ENCODE measurements at places on chromosomes 2 and 18. TPM values are rescaled to one million over a fixed set of nuclear protein-coding genes. Genes with fewer than 3 reads are reported as not detected.

Gene CRYBA2
- total RNA-seq, result not detected

Gene ALPG
- not detected for total RNA-seq

Gene AQP12A
- not detected for total RNA-seq

Gene SP140
- 0.79 TPM for total RNA-seq

Gene ORMDL1
- 67.5 TPM for total RNA-seq

Gene ANO7
- total RNA-seq, result 4.9 TPM

Gene HOXD4
- total RNA-seq, result 0.31 TPM

Gene ADRA2B
- not detected for total RNA-seq

All from HepG2 (cell line).